ENCODE measurements at places on chromosomes 12 and 14. TPM values are rescaled to one million over a fixed set of nuclear protein-coding genes. Genes with fewer than 3 reads are reported as not detected.
A peak's percentile ranks its signal among the peaks of the same experiment; 100 is the strongest.

The PCBP2 gene
- total RNA-seq = 862 TPM

The NELL2 gene
- 106 TPM for total RNA-seq

The DDIT3 gene
- total RNA-seq = 25.3 TPM

The OR4K1 gene
- not detected for total RNA-seq

The MIPOL1 gene
- 1.5 TPM for total RNA-seq

GRCh38 chr14:103569408-103569807 lies 6.6 kb downstream of the COA8 start:
- no peak for ATAC-seq

- ATAC-seq = no peak
Observed at GRCh38 chr14:100573002-100573756, 14.0 kb downstream of the BEGAIN start.

- no peak for ATAC-seq
Observed at GRCh38 chr12:46186088-46186487, 82.8 kb downstream of the SLC38A1 start.

- ATAC-seq = no peak
Observed at GRCh38 chr14:93329965-93330608, 2.7 kb downstream of the BTBD7 start.

GRCh38 chr12:68121143-68121542 lies 38.4 kb downstream of the IFNG start:
- ATAC-seq = peak; percentile 46

GRCh38 chr12:131367983-131368667 lies 342.8 kb upstream of the SFSWAP start:
- ATAC-seq = no peak

DNA sequence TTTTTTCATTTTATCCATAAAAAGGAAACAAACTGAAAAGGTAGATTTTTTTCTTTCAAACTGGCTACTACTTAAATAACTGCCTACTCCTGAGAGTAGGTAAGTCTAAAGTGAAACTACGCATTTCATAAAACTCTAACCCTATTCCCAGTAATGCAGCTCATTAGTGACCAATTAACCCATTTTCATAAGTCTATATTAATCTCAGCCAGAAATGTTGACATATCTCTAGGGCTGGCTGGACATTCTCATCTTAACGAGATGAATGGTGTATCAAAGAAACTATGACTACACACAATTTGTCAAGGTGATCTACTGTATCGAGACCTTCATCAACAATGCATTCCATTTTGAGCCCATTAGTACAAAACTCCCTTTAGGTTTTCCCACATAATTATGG lies 57.2 kb downstream of the EPS8 start:
- ATAC-seq = no peak

DNA sequence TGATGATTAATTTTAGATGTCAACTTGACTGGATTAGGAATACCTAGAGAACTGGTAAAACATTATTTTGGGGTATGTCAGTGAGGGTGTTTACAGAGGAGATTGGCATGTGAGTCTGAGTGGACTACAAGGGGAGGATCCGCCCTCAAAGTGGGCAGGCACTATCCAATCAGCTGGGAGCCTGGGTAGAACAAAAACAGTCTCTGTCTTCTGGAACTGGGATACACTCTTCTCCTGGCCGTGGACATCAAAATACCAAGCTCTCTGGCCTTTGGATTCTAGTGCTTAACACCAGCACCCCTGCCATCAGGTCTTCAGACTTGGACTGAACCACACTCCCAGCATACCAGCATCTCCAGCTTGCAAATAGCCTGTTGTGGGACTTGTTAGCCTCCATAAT lies 4.4 kb upstream of the SCAF11 start:
- ATAC-seq = no peak

- ATAC-seq = no peak
Observed at GRCh38 chr14:85549697-85550096, 19.8 kb downstream of the FLRT2 start.
